ENCODE measurements at places on chromosomes 16 and 17.

GRCh38 chr17:57110579-57111325 is 25.7 kb downstream of the AKAP1 start:
- no peak for DNase-seq

DNA sequence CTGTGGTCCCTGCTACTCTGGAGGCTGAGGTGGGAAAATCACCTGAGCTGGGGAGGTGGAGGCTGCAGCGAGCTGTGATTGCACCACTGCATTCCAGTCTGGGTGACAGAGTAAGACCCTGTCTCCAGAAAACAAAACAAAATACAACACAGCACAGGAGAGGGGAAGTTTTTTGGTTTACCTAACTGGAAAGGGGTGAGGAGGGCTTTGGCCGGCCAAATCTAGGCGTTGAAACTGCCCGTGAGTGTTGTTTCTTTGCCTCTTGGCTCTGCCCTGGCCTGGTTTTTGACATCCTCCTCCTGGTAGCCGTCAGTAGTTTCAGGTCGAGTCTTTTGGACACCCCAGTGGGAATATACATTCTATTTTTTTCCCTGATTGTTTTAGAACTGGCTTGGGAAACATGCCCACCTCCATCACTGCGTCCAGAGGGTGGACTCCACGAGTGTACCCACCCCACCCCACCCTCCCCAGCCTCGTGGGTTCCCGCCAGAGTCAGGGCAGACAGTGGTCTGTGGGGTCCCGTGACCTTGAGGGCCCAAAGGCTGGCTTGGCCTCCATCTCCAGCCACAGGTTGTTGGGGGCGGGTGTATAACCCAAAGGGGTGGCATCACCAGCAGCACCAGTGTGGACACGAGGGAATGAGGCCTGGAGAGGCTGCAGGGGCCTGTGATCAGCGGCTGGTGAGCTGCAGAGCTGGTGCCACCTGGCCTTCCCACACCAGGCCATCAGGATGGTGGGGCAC is 42.7 kb downstream of the NT5M start:
- no peak for DNase-seq

- no peak for DNase-seq
These were observed 8.0 kb downstream of the TEN1 start for GRCh38 chr17:75987041-75987440.

DNA sequence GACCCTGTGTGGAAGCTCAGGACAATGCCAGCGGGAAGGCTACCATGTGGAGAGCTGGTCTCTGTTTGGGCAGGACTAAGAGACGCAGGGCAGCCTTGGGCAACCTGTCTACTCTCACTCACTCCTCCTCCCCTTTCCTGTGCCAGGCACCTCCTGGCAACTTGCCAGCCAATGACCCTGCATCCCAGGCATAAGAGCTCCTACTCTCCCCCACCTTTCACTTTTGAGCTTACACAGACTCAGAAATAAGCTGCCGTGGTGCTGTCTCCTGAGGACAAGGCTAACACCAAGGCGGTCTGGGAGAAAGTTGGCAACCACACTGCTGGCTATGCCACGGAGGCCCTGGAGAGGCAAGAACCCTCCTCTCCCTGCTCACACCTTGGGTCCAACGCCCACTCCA is 2.6 kb downstream of the HBM start:
- DNase-seq = no peak

DNA sequence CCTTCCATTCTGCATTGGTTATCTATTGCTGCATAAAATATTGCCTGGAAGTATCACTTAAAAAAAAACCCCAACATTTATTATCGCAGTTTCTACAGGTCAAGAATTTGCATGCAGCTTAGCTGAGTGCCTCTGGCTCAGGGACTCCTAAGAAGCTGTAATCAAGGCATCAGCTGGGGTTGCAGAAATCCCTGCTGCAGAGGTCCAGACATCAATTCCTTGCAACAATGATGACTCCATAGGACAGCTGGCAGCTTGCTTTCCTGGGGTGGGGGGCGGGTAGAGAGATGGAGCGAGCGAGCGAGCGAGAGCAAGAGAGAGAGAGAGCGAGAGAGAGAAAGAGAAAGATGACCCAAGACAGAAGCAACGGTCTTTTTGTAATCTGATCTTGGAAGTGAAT is 308.1 kb downstream of the HAPSTR1 start:
- DNase-seq = no peak

GRCh38 chr16:2426941-2427361 is 2.3 kb upstream of the CCNF start:
- DNase-seq = no peak

- DNase-seq = no peak
These were observed 900 bp upstream of the GCGR start for GRCh38 chr17:81802856-81803643.

Data from CD4-positive, alpha-beta T cell treated with Interleukin-17A for 1 hour (primary cell).